ENCODE measurements at places on chromosomes 12 and 14. TPM values are rescaled to one million over a fixed set of nuclear protein-coding genes. Genes with fewer than 3 reads are reported as not detected.

The PZP gene
- total RNA-seq, result not detected

The BBS10 gene
- total RNA-seq, result 9.7 TPM

The RDH12 gene
- total RNA-seq, result not detected

The OR11H12 gene
- total RNA-seq, result not detected

The SINHCAF gene
- 38.4 TPM for total RNA-seq

The VRTN gene
- not detected for total RNA-seq

The KLRB1 gene
- total RNA-seq, result not detected

The ART4 gene
- 0.08 TPM for total RNA-seq

The KRT71 gene
- not detected for total RNA-seq

The PRH2 gene
- not detected for total RNA-seq

The NFATC4 gene
- total RNA-seq, result 14.6 TPM

The NTF3 gene
- 1.7 TPM for total RNA-seq

The GPR162 gene
- total RNA-seq, result 0.16 TPM

The NUAK1 gene
- 60.6 TPM for total RNA-seq

The NRIP2 gene
- total RNA-seq, result 0.32 TPM

The DEPDC4 gene
- total RNA-seq, result 1.9 TPM

The AKAP5 gene
- 7.3 TPM for total RNA-seq

The RILPL2 gene
- 1.3 TPM for total RNA-seq

The GPR84 gene
- total RNA-seq, result not detected

The BCL2L2 gene
- 18.0 TPM for total RNA-seq

The IL31 gene
- total RNA-seq, result not detected

The ARHGEF25 gene
- 107 TPM for total RNA-seq

The ZNF385A gene
- 0.42 TPM for total RNA-seq

The COX14 gene
- total RNA-seq, result 49.7 TPM

The C14orf39 gene
- not detected for total RNA-seq

The KIF26A gene
- 0.05 TPM for total RNA-seq

The SERPINA10 gene
- not detected for total RNA-seq

The TAS2R20 gene
- not detected for total RNA-seq

The ERC1 gene
- total RNA-seq, result 27.6 TPM

The MUCL1 gene
- not detected for total RNA-seq

The PLEKHA5 gene
- 21.1 TPM for total RNA-seq

The ANKRD33 gene
- not detected for total RNA-seq

The ZNF705A gene
- not detected for total RNA-seq

The CLECL1 gene
- not detected for total RNA-seq

The OTUB2 gene
- total RNA-seq, result 0.81 TPM

The DLGAP5 gene
- total RNA-seq, result 67.7 TPM

The VAMP1 gene
- total RNA-seq, result 2.4 TPM

The TMEM63C gene
- total RNA-seq, result 0.66 TPM

The SLC25A47 gene
- not detected for total RNA-seq

The FAIM2 gene
- total RNA-seq, result not detected

The DEGS2 gene
- not detected for total RNA-seq

The PLEK2 gene
- 15.9 TPM for total RNA-seq

The PPP4R4 gene
- total RNA-seq, result 1.00 TPM

The C12orf50 gene
- not detected for total RNA-seq

The SAMD4A gene
- total RNA-seq, result 22.5 TPM

The CCDC184 gene
- 11.9 TPM for total RNA-seq

The GPR68 gene
- not detected for total RNA-seq

The SERPINA6 gene
- not detected for total RNA-seq

Data from SJSA1 (cell line).